ENCODE measurements at places on chromosomes 1 and 21. TPM values are rescaled to one million over a fixed set of nuclear protein-coding genes. Genes with fewer than 3 reads are reported as not detected.

DNA sequence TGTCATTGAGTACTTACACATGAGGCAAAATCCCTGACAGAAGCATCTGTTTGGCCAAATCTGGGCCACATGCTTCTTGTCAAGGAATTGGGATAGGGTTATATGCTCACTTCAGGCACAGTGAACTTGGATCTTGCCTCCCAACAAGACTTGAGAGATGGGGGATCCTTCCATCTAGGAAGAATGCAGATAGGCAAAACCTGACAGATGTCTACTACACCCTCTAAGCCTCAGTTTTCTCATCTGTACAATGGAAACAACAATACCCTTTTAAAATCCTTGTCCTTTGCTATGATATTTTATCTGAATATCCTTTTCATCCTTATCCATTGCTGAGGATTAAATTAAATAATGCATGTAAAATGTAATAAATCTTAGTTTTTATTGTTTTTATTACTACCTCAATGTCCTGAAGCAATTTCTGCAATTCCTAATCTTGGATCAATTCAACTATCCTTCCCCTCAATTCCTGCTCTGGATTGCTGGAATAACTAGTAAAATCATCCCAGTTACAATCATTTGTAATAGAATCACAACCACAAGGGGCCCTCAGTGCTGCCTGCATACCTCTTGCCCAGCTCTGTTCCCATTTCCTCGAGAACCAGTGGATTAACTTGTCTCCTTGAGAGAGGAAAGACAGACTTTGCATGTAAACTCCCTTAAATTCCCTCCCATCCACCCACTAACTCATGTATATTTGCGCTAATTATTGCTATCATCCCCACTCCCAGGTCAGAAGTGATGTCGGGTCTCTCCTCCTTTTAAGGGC lies 8.1 kb upstream of the XPR1 start:
- no peaks in the 10 kb centered on the region for H3K4me1 ChIP-seq
- DNase-seq: no peak
- H3K36me3 ChIP-seq: no peaks in the 10 kb centered on the region
- no peak overlapping the region for H3K4me3 ChIP-seq
- no peak overlapping the region for H3K27ac ChIP-seq

- no peaks in the 10 kb centered on the region for H3K27me3 ChIP-seq
- no peak overlapping the region for H3K27ac ChIP-seq
- DNase-seq: no peak
These were observed 7.3 kb upstream of the APP start for GRCh38 chr21:26177746-26178426.

- H3K4me3 ChIP-seq: no peak overlapping the region
- H3K4me1 ChIP-seq: no peaks in the 10 kb centered on the region
- H3K27me3 ChIP-seq: no peaks in the 10 kb centered on the region
- no peaks in the 10 kb centered on the region for H3K36me3 ChIP-seq
- no peak overlapping the region for H3K27ac ChIP-seq
These were observed 253.3 kb upstream of the ADGRL2 start for GRCh38 chr1:81547261-81547911.

DNA sequence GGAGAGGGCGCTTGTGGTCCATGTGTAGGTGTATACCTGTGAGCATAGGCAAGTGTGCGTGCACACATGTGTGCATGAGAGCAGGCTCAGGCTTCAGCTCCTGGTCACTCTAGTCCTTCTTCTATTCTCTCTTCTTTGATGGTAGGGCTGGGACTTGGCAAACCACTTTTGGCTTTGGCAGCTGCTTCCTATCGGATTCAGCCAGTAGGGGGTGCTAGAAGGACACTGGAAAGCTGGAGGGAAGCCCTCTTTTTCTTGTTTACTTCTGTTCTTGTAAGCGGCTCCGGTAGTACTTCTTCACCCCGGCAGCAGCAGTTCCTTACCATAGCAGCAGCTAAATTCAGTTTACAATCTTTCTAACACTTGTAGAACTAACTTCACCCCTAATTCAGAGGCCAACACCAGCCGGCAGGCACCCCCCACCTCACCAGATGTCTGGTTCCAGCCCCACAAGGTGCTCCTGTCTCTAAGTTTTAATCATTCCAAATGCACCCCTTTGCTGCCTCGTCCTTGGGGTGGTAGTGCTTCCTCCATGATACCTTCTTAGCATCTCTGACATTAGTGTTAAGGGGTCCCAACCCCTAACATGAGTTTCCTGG lies 25.1 kb downstream of the NENF start:
- no peak for DNase-seq
- no peak overlapping the region for H3K4me3 ChIP-seq
- no peaks in the 10 kb centered on the region for H3K36me3 ChIP-seq
- H3K4me1 ChIP-seq: peaks cover 20% of the 10 kb centered on the region

GRCh38 chr1:114610546-114611245 lies 29.3 kb upstream of the BCAS2 start:
- peaks cover 75% of the 10 kb centered on the region for H3K36me3 ChIP-seq
- H3K4me3 ChIP-seq: no peak overlapping the region
- no peaks in the 10 kb centered on the region for H3K27me3 ChIP-seq
- H3K4me1 ChIP-seq: peaks cover 63% of the 10 kb centered on the region
- peak overlapping the region; percentile 89 for H3K27ac ChIP-seq

GRCh38 chr21:46454142-46454541 lies 4.5 kb upstream of the DIP2A start:
- no peaks in the 10 kb centered on the region for H3K27me3 ChIP-seq
- H3K4me3 ChIP-seq: no peak overlapping the region
- no peaks in the 10 kb centered on the region for H3K36me3 ChIP-seq

The CITED4 gene
- total RNA-seq: 40.6 TPM

The GART gene
- 38.7 TPM for total RNA-seq

The LAMTOR5 gene
- 96.7 TPM for total RNA-seq

The ANGPTL1 gene
- 3.9 TPM for total RNA-seq

The LCE3E gene
- 0.76 TPM for total RNA-seq

The GSTM1 gene
- total RNA-seq: 299 TPM

The ALPL gene
- total RNA-seq: 3.2 TPM
